GM03348 (cell line): ENCODE measurements at places on chromosomes 3 and 15.

DNA sequence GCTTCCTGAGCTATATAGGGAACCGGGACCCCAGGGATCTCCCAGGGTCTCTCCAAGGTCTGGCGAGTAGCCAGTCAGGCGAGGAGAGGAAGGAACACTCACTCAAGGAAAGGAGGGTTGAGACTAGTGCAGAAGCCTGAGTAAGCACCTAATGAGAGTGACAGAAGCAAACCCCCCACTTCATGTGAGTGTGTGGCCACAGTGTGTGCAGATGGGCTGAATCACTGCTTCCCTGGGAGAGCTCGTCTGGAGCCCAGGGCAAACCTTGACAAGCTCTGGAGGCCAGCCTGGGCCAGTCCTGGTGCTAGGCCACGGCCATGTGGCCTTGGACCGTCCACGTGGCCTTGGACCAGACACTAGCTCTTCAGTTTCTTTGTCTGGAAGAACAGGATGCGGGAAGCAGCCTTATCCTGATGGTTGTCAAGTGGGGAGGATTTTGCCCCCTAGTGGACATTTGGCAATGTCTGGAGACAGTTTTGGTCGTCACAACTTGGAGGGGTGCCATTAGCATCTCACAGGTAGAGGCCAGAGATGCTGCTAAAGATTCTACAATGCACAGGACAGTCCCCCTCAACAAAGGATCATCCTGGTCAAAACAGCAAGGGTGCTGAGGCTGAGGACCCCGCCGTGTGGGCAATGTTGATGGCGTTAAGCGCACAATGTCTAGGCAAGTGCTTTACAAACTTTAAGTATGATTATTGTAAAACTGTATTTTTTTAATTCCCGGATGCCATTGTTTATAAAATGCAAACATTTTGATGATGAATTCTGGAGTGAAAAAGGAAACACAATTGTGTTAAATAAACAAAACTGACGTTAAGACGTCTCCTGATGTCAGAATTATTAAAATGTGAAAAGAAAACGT is 34.8 kb upstream of the CTSH start:
- DNase-seq = peak; percentile 73

GRCh38 chr3:152226176-152226575 is 42.6 kb upstream of the MBNL1 start:
- no peak for DNase-seq

GRCh38 chr3:166422556-166422955 is 585.3 kb upstream of the BCHE start:
- no peak for DNase-seq

GRCh38 chr15:32730677-32731654 is 13.2 kb downstream of the GREM1 start:
- peak; percentile 55 for DNase-seq

GRCh38 chr3:177770383-177771230 is 573.3 kb upstream of the TBL1XR1 start:
- DNase-seq = peak; percentile 17

- no peak for DNase-seq
Observed at GRCh38 chr15:64267331-64267973, 88.5 kb downstream of the CSNK1G1 start.

DNA sequence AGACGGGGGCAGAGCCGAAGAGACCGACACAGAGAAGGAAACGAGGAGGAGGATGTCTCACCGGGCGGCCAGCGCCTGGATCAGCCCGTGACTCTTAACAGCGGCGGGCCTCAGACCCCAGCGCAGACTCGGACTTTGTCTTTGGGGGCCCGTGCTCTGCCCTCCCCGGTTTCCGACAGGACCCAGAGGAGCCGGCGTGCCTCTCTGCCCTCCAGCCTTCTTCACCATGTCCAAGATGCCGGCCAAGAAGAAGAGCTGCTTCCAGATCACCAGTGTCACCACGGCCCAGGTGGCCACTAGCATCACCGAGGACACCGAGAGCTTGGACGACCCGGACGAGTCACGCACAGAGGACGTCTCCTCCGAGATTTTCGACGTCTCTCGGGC is 1.0 kb downstream of the TSC22D2 start:
- no peak for DNase-seq
